ENCODE measurements at places on chromosomes 2 and 18. TPM values are rescaled to one million over a fixed set of nuclear protein-coding genes. Genes with fewer than 3 reads are reported as not detected.

GRCh38 chr18:68667121-68667520 lies 47.8 kb downstream of the TMX3 start:
- no peaks in the 10 kb centered on the region for H3K36me3 ChIP-seq
- no peak overlapping the region for H3K27ac ChIP-seq
- H3K4me3 ChIP-seq = no peak overlapping the region
- no peak for DNase-seq
- no peaks in the 10 kb centered on the region for H3K4me1 ChIP-seq
- no peaks in the 10 kb centered on the region for H3K27me3 ChIP-seq

DNA sequence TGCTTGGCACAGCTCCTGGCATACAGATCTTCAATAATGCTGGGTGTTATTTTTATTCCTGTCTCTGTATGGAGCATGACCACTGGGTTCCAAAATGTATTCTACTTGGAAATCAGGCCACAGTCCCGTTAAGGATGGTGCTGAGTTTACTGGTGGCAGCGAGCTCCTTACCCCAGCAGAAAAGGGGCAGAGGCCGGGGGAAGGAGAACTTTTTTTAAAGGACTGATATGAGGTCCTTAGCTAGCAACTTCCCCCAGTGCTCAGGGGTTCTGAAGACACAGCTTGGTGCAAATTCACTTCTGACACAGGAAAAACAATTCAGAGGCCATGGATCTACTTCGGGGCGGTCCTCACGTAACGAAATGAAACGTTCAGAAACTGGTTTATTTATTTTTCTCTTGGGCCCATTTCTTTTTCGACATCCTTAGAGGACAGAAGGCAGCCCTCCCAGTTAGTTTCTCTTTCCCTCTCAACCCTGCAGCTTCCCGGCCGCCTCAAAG lies 872 bp downstream of the RDH14 start:
- H3K27me3 ChIP-seq = no peaks in the 10 kb centered on the region
- H3K27ac ChIP-seq = peak overlapping the region; percentile 58
- peaks cover 10% of the 10 kb centered on the region for H3K4me1 ChIP-seq
- DNase-seq = no peak

GRCh38 chr2:10400568-10400977 lies 47.6 kb downstream of the ODC1 start:
- H3K27me3 ChIP-seq = no peaks in the 10 kb centered on the region
- peaks cover 47% of the 10 kb centered on the region for H3K4me1 ChIP-seq
- no peak overlapping the region for H3K4me3 ChIP-seq

DNA sequence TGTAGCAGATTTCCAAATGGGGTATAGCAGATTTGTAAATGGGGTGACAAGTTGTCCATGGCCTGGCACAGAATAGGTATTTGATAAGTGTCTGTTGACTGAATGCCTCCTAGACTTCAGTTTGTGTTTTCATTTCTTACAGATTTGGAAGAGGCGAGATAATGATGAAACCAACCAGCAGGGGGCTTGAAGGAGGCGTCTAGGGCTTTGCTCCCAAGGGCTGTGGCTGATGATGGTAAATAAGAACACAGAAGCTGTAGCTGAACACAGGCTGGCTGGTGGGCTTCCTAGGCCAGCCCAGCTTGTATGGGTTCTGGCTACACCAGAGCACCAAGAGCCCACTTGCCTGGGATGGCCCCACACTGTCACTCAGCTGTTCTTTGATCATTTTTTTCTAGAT lies 19.4 kb downstream of the SFTPB start:
- H3K4me1 ChIP-seq = peaks cover 21% of the 10 kb centered on the region
- no peak overlapping the region for H3K27ac ChIP-seq
- DNase-seq = peak; percentile 44

DNA sequence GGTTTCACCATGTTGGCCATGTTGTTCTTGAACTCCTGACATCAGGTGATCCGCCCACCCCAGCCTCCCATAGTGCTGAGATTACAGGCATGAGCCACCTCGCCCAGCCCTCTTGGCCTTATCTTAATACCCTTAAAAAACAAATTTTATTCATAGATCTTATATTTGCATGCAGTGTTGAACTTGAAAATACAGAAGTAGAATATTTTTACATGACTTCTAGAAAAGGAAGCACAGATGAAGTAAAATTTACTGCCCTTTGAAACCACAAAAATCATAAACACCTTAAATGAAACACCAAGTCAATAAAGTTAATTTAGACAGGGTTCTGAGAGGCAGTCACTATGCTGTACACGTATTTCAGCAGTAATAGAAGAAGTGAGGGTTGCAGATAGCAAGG lies 145.7 kb downstream of the CERS6 start:
- H3K4me1 ChIP-seq = 0 out of 2 replicates have a peak, but pooled peaks cover 4% of the 10 kb centered on the region
- DNase-seq = no peak
- H3K27ac ChIP-seq = no peak overlapping the region
- H3K36me3 ChIP-seq = no peaks in the 10 kb centered on the region
- H3K4me3 ChIP-seq = no peak overlapping the region
- no peaks in the 10 kb centered on the region for H3K27me3 ChIP-seq

DNA sequence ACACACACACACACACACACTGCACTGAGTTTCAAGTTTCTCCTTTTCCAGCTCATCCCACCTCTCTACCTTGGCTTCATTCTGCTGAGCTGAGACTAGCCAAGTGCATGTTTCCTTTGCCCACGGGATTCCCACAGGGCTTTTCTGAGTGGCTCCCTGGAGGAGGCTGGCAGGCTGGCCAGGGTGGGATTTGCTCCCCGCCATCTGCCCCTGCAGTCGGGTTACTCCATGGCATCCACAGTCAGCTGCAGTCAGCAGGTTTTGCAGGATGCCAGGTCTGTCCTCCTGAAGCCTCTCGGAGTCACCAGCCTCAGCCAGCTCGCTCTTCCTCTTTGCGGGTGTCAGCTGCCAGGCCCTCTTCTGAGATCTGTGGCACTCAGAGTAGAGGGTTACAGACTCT lies 783.7 kb upstream of the SOX11 start:
- no peaks in the 10 kb centered on the region for H3K4me1 ChIP-seq
- H3K27ac ChIP-seq = no peak overlapping the region
- no peak overlapping the region for H3K4me3 ChIP-seq
- H3K36me3 ChIP-seq = no peaks in the 10 kb centered on the region

GRCh38 chr2:11753452-11753885 lies 7.0 kb downstream of the LPIN1 start:
- no peak for DNase-seq
- H3K36me3 ChIP-seq = no peaks in the 10 kb centered on the region
- H3K27me3 ChIP-seq = no peaks in the 10 kb centered on the region

DNA sequence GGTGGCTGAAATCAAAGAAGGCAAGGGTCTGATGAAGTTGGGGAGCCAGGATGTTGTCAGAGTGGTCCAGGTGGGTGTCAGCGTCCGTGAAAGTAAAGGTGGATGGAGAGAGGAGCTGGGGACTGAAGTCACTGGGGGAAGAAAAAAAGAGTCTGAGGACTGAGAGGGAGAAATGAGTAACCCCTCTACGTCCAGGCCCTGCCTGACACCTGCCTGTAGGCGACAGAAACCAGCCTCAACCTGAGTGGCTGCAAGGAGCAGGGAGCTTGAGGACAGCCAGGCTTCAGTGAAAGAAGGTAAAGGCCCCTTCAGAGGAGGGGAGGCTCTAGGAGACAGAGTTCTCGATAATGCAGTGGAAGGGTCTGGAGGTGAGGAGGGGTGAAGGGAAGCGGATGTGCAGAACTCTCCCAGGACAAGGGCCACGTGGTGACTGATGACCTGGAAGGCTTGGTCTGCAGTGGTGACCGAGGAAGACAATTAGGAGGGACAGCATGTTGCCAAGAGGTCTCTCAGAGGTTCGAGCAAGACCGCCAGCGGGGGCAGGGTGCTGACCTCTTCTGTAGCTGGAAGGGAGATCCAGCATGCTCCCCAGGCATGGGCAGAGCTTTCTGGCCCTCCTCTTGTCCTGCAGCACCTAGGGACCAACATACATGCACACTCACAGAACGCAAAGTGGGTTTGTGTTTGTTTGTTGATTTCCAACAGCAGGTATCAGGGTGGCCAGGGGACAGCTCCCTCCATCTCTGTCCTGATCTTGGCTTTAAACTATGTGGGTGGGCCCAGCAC lies 86.6 kb upstream of the TMEM247 start:
- DNase-seq = peak; percentile 24
- H3K4me1 ChIP-seq = no peaks in the 10 kb centered on the region
- H3K4me3 ChIP-seq = no peak overlapping the region
- H3K27me3 ChIP-seq = 0 out of 2 replicates have a peak, but pooled peaks cover under 1% of the 10 kb centered on the region
- no peaks in the 10 kb centered on the region for H3K36me3 ChIP-seq
- no peak overlapping the region for H3K27ac ChIP-seq

DNA sequence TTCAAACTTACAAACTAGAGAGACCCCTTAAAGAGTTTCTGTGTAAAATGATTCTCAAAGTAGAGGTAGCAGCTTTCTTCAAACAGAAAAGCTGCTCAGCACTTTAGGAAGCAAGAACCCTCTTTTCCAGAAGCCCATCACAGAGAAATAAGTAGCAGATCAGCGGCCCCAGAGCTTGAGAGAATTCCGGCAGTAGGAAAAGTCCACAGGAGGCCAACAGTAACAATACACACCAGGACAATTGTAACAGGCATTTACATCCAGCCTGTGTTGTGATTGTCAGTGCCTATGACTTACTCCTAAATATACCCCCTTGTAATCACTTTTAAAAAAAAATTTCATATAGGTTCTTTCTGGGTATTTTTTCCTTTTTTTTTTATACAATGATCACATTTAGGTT lies 161.4 kb upstream of the ACVR2A start:
- H3K4me1 ChIP-seq = no peaks in the 10 kb centered on the region
- H3K4me3 ChIP-seq = no peak overlapping the region
- DNase-seq = no peak
- no peak overlapping the region for H3K27ac ChIP-seq

- H3K4me3 ChIP-seq = no peak overlapping the region
- no peaks in the 10 kb centered on the region for H3K4me1 ChIP-seq
- H3K27me3 ChIP-seq = no peaks in the 10 kb centered on the region
- H3K36me3 ChIP-seq = no peaks in the 10 kb centered on the region
- no peak overlapping the region for H3K27ac ChIP-seq
- no peak for DNase-seq
Measured at GRCh38 chr18:69580107-69580506, 179.4 kb downstream of the DOK6 start.

ESPNL gene
- total RNA-seq = 6.9 TPM

MARCO gene
- total RNA-seq = not detected

GALNT13 gene
- not detected for total RNA-seq

LIPG gene
- 2.2 TPM for total RNA-seq

All from SJSA1 (cell line).